Upper lobe of left lung (tissue), 6 donors: ENCODE measurements at places on chromosomes 6 and 20. TPM values are rescaled to one million over a fixed set of nuclear protein-coding genes. Genes with fewer than 3 reads are reported as not detected.

The DCDC2 gene
- 7.5 TPM for total RNA-seq

The HLA-DRA gene
- 1,869 TPM for total RNA-seq

The CLPSL1 gene
- total RNA-seq, result not detected

DNA sequence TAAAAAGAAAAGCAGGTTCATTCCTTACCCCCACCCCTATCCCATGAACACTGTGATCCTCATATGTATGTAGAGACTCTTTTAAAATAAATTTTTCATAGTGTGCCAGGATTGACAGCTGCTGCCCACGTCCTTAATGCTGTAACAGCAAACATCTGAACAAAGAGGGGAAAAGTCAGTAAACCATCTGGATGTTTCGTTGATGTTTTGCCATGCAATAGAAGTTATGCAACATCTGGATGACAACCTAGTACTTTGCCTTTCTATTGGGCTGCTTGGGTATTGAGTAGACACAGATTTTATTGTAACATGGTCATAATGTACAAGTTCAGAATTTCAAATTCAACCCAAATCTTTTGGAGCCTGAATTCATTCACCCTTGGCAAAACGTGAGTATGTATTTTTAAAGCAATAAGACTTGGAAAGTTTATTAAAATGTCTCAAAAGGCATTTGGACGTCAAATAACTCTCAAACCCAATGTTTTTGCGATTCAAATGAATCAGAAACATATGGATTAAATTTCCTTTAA, 500.3 kb downstream of the DHX35 start:
- H3K27ac ChIP-seq, result no peak overlapping the region
- H3K27me3 ChIP-seq, result no peaks in the 10 kb centered on the region
- no peak for DNase-seq
- no peaks in the 10 kb centered on the region for H3K36me3 ChIP-seq
- no peaks in the 10 kb centered on the region for H3K4me1 ChIP-seq
